ENCODE measurements at places on chromosomes 7 and 10.

DNA sequence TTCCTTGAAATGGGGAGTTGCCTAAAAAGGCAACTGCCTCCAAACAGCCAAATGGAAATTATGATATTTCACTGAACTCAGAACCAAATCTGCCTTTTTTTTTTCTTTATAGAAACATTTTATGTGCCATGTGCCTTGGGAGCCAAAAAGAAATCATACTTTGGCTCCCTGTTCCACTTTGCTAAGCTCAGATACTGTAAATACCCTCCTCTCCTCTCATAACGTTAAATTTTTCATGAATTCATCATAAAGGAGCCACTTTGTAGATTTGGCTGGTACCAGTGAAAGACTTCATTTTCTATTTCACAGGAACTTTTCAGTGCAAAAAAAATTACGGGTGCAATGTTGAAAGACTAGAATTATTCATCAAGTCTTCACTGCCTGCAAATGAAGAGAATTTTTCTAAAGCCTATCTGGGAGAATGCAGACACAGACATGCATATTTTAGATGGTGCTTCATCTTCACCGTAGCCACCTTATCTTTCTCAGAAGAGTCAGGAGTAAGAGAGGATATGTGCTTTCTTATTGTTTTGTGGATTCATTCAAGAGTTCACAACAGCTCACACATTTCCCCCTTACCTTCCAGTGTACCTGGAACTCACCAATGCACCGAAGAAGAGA lies 742.3 kb upstream of the GALNT17 start:
- no peak for DNase-seq

DNA sequence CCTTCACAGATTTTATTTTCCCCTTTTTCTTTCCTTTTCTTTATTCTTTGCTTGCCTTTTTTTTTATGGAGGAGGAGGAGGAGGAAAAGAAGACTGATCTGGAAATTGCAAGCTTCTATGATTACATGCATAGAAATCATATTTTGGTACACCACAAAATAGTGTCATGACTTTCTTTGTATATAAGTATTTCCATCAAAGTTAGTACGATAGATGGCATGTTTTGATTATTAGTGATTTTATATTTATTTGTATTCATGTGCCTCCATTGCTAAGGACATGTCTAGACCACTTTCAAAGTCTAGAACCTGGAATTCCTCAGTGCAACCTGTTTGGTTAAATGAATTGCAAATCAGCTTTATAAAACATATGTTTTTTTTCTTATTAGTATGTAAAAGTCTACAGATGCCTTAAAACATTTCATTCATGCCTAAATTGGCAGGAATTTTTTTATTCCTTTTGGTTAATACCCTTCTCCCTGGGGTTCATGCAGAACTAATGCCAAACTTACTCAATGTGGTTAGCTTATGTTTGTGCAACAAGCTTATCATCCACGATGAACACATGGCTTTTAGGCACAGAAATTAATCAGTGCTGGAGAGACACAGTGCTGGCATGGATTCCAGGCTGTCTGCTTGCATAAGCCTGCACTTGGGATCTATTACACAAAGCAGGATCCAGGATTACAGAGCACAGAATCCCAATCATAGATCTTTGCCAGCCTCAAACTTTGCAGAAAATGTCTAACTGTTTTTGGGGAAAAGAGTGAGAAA lies 213.1 kb downstream of the CHRM2 start:
- no peak for DNase-seq

DNA sequence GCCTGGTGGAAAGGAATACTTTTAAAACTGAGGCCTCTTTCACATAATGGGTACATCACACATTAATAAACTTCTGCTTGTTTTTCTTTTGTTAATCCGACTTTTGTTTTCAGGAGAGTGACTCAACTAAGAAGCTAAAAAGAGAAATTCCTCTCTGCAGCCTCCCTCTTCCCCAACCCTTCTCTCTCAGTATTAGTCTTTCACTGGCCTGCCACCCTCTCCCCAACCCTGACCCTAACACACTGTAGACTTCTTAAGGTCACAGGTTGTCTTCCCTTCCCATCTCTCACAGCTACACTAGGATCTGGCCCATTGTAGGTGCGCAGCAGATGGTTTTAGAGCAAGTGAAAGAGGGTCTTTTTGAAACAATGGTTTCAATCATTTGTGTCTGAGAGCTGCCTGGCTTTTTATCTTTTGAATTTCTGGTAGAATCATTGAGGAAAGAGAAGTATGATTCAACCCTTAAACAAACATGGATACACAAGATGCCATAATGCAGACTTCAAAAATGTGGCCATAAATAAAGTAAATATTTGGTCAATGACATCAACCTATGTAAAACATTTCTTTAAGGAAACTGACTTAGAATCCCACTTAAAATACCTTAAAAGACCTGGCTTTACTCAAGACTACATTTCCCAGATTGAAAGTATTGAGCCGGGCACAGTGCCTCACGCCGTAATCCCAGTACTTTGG lies 17.9 kb upstream of the FFAR4 start:
- no peak for DNase-seq

- DNase-seq, result no peak
These were observed 31.0 kb downstream of the TES start for GRCh38 chr7:116241291-116241690.

DNA sequence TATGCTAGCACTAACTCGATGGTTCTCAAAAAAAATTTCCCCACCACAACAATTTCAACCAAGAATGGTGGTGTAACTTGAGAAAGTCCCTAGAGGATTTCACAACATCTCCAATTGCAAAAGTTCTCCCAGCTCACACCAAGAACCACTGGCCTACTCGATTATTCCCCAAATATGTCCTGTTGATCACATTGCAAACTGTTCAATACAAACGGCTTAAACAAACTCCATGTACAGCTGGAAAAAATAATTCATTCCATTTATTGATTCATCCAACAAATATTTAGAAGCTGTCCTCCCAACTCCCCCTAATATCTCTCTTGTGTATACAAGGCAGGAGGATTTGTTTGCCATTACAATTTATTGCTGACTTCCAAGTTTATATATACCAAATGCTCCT lies 19.1 kb downstream of the TMEM176B start:
- DNase-seq, result no peak

GRCh38 chr10:112715581-112715980 lies 234.5 kb upstream of the TCF7L2 start:
- DNase-seq, result no peak

DNA sequence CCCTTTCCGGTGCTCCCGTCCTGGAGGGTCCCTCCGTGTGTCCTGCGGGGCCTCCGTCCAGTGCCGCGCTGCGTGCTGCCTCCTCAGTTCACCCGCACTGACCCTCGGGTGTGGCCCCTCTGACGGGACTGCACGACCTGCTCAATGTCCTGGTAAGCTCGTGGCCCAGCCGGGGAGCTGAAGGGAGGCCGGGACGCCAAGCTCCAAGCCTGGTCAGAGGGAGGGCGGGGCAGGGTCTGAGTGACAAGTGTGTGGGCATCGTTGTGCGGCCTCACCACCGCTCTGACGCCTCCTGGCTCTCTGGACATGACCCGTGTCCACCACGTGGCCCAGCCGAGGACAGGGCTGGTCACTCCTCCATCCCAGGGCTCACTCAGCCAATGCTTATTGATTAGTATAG lies 25.9 kb downstream of the FAM20C start:
- no peak for DNase-seq

GRCh38 chr7:16637379-16637778 lies 8.2 kb downstream of the ANKMY2 start:
- DNase-seq, result no peak

DNA sequence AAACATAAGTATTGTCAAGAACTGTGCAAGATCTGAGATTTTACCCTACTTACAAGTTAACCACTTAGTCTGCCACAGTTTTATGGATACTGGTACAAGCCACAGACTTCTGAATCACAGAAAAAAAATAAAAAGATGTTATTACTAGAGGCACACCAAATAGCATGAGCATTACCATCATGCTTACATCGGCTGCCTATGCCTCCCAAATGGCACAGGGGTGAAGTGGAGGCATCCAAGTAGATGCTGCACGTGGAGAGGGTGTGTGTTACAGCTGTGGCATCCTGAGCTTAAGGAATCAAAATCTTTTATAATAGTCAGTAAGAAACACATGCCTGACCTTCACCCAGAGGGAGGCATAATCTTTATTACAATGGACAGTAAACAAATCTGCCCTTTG lies 207.8 kb downstream of the TFEC start:
- no peak for DNase-seq

- DNase-seq, result no peak
These were observed 84.3 kb upstream of the ADRB1 start for GRCh38 chr10:113959383-113959760.

GRCh38 chr7:111094419-111094818 lies 3.5 kb downstream of the LRRN3 start:
- DNase-seq, result no peak

GRCh38 chr10:122181876-122182275 lies 89.2 kb upstream of the BTBD16 start:
- DNase-seq, result no peak

GRCh38 chr10:28920091-28920490 lies 242.8 kb downstream of the BAMBI start:
- no peak for DNase-seq
